ENCODE measurements at places on chromosomes 2 and 18.
A peak's percentile ranks its signal among the peaks of the same experiment; 100 is the strongest.

GRCh38 chr2:72973566-72974435, 56.5 kb downstream of the EMX1 start:
- DNase-seq, result no peak

DNA sequence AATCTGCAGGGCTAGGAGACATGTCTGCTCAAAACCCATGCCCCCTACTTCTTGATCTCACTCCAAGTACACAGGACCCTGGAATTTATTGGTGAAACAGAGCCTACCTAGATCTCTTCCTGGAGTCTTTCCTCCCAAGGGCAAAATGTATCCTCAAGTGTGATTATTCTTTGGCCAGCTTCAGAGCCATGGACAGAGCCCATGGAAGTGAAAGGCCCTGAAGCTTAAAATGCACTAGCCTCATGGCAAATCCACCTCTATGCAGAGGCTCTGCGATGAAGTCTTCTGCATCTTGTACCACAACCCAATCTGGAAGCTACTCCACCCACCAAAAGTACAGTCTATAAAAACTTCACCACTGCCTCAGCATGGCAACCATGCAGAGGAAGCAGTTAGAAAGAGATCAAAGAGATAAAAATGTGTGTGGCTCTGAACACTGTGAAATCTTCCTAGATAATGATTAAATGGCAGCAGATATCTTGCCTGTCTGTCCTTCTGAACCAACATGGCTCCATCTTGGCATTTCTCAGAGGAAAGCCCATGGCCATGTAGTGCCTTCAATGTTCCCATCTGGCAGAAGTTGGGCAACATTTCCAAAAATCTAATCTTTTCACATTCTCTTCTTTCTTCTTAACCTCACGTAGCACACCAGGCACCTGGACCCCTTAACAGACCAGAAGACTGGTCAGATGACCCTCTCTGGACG, 142.9 kb upstream of the KLF7 start:
- DNase-seq, result no peak

DNA sequence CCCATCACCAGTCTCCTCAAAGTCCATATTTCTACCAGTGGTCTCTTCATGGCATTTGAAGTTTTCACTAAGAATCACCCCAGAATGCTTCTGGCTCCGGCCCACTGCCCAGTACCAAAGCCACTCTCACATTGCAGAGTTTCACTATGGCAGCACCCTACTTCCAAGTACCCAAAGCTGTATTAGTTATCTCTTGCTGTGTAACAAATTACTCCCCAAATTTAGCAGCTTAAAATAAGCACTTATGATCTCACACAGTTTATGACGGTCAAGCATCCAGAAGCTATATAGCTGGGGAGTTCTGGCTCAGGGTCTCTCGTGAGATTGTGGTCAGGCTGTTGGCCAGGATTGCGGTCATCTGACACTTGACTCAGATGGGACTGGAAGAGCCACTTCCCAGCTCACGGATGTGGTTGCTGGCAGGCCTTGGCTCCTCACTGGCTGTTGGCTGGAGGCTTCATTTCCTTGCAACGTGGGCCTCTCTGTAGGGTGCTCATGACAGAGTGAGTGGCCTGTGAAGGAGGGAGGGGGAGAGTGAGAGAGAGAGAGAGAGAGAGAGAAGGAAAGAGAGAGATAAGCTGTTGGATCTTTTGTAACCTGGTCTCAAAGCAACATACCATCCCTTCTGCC, 189.5 kb downstream of the CTIF start:
- DNase-seq, result no peak

- peak; percentile 76 for DNase-seq
These were observed 30.5 kb upstream of the VPS54 start for GRCh38 chr2:64049633-64050220.

GRCh38 chr18:9507565-9508088, 32.3 kb downstream of the RALBP1 start:
- no peak for DNase-seq

DNA sequence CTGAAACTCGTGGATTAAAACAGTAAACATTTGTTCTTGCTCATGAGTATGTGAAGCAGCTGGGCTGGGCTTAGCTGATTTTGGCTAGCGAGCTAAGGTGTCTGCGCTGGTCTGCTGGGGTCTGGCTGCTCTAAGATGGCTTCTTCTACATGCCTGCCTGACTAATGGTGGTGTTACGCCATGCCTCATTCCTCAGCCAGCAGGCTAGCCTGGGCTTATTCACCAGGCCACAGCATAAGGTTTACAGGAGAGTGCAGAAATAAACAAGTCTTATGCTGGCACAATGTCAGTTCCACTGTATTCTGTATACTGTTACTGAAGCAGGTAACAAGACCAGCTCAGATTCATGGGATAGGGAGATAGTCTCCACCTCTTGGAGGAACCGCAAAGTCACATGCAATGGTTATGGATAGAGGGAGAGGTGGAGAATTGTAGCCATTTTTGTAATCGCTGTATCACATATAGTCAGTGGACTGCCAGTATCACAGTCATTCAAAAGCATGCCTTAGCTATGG, 80.0 kb downstream of the RHBDD1 start:
- no peak for DNase-seq

- no peak for DNase-seq
These were observed 256.7 kb downstream of the ANAPC1 start for GRCh38 chr2:111627256-111627655.

GRCh38 chr2:179031731-179032408, 18.1 kb downstream of the CCDC141 start:
- no peak for DNase-seq

Data from putamen (tissue), 1 donor.